ENCODE measurements at places on chromosomes 2 and 18.

DNA sequence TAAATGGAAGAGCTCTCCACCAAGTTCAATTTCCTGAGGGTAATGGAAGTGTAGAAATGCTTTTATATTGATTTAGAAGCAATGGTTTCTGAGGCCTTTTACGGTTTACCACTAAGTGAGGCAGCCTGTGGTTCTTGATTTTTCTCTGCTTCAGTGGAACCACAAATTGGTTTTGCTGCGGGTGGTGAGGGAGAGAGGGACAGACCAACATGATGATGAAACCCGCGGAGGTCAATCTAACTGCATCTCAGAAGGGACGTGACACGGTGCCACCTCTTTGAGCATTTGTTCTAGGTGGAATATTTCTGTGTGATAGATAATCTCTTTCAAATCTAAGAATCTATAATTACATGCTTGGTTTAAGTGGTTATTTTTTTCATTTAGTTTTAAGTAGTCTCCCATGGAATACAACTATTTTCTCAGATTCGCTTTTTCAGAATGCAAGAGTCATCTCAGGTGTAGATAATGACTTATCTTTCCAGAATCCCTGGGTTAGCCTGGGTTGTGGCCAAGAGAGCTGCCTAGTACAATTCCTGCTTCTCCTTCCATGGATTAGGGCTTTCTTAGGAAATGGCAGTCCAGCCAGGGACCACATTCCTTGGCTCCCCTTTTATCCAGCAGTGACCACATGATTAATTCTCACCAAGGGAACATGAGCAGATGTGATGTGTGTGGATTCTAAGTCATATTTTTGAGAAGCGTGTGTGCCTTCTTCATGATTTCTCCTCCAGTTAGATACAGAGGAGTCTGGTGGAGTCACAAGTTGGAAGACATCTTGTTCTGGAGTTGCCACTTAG lies 52.5 kb downstream of the KCNE4 start:
- DNase-seq, result no peak

- DNase-seq, result no peak
Observed at GRCh38 chr18:69954719-69955480, 7.2 kb upstream of the CD226 start.

DNA sequence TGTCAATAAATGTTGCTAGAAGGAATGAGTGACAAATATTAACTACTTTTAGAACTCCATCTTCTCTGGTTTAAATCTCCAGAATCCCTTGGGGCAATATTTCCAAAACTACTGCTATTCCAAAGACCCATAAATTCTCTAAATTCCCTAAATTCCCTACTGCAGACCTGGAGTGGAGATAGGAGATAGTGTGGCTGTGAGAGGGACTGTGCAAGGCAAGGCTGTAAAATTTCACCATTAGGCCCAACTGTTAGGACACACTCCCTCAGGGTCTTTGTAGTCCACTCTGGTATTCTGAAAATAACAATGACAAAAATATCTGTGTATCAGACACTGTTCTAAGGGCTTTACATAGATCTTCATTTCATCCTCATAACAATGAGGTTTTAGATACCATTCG lies 67.9 kb downstream of the MYL12B start:
- no peak for DNase-seq

DNA sequence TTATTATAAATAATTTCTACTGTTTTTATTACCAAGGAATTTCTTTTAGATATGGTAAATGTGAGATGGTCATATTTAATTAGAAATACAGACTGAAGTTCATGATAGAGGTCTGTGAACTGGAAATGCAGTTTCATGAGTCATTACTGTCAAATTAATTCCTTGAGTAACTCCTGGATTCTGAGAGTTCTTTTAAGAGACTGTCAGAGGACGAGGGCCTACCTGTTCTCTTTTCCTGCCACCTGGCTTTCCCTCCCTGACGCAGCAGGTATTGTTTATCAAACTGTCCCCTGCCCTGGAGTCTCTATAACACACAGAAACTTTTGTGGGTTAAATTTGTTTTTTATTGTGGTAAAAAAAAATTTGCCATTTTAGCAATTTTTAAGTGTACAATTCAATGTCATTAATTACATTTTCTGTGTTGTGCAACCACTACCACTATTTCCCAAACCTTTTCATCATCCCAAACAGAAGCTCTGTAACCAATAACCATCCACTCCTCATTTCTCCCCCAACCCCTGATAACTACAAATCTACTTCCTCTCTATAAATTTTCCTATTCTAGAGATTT lies 142.6 kb downstream of the DIS3L2 start:
- DNase-seq, result no peak

DNA sequence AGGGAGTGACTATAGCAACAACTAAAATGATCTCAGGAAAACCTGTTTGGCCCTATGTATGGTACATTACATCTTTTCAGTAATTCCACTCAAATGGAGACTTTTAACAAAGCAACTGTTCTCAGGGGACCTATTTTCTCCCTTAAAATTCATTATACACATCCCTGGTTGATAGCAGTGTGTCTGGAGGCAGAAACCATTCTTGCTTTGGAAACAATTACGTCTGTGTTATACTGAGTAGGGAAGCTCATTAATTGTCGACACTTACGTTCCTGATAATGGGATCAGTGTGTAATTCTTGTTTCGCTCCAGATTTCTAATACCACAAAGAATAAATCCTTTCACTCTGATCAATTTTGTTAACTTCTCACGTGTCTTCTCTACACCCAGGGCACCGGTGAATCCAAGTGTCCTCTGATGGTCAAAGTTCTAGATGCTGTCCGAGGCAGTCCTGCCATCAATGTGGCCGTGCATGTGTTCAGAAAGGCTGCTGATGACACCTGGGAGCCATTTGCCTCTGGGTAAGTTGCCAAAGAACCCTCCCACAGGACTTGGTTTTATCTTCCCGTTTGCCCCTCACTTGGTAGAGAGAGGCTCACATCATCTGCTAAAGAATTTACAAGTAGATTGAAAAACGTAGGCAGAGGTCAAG lies 955 bp downstream of the TTR start:
- DNase-seq, result no peak

GRCh38 chr2:9631878-9632700 lies 1.3 kb upstream of the YWHAQ start:
- DNase-seq, result peak; percentile 35

DNA sequence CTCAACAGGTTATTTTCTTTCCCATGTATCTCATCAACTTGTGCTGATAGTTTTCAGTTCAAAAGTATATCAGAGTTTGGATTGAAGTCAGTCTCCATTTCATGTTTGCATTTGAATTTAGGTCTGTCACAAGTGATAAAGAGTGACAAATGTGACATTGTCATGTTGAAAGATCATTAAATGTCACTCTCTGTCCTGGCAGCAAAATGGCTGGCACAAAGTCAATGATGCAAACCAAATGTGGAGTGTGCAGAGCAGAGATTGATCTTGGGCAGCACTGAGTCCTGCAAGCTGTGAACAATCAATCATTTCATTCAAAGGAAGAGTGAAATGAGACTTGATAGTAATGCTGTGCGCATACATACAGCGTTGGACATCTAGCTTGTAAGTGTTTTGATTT lies 421.8 kb upstream of the CDH7 start:
- DNase-seq, result no peak

- no peak for DNase-seq
Observed at GRCh38 chr18:13745696-13746095, 19.2 kb downstream of the RNMT start.

GRCh38 chr18:79806976-79807841 lies 9.5 kb downstream of the KCNG2 start:
- no peak for DNase-seq
